ENCODE measurements at places on chromosomes 5 and 9.

GRCh38 chr5:167259806-167260205 lies 1031.6 kb upstream of the WWC1 start:
- no peak for DNase-seq

- no peak for DNase-seq
These were observed 13.5 kb downstream of the COL5A1 start for GRCh38 chr9:134655101-134655500.

GRCh38 chr5:6633469-6634245 lies 417 bp downstream of the SRD5A1 start:
- no peak for DNase-seq

DNA sequence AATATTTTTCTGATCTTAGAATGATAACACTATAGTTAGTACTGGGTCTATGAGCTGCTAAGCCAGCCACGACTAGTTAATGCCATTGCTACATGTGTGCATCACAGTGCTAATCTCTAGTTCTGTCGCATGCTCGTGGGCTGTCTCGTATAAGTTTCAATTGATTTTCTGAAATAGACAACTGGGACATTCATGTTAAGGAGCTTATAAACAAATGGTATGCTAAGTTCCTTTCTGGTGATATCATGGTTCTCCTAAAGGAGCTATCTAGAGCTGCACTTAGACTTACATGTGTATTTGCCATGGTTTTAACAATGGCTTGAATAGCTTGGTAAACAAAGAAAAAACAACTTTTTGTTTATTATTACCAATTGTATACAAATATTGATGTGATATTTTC lies 46.2 kb downstream of the F2RL2 start:
- DNase-seq, result no peak

- DNase-seq, result no peak
These were observed 172.7 kb upstream of the RIOK2 start for GRCh38 chr5:97355775-97356174.

DNA sequence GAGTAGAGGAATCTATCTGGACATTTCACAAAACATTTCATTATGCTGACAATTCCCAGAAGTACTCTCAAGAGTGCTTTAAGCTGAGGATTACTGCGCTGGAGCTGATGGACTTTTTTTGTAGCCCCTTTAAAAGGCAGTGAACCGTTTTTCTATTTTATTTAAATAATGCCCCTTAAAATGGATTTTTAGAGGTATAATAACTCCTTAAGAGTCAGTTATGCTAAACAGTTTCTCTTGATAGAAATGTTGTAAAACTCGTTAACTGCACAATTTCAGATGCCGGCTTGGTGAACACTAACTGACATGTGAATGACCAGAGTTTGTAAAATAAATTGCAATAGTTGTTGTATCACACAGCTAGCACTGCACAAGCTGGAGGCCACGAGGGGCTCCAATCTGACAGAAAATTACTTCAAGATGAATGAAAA lies 174.0 kb downstream of the NR2F1-AS1 start:
- DNase-seq, result no peak

DNA sequence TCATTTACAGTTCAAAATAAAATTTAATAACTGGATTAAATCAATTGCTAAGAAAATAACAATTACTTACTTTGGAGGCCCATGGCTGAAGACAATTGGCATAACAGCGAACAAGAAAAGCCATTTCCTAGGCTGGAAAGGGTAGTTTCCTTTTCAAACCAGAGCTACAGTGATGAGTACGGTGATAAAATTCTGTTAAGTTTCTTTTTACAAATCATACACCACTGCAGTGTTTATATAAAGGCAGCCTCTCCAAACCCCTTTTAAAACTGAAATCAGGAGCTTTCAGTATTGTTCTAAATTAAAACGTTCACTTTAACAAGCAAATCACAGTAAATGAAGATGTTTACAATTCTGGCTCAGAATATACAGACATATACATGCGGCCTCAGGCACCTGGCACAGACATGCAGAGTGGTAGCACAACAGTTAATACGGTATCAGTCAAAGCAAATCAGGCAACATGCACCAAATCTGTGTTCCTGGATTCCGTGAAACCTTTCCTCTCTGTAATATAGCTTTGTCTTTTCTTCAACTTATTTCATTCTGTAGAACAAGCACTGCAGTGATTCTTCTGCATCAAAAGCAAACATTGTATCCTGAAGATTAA lies 102.9 kb downstream of the RAPGEF6 start:
- DNase-seq, result no peak

DNA sequence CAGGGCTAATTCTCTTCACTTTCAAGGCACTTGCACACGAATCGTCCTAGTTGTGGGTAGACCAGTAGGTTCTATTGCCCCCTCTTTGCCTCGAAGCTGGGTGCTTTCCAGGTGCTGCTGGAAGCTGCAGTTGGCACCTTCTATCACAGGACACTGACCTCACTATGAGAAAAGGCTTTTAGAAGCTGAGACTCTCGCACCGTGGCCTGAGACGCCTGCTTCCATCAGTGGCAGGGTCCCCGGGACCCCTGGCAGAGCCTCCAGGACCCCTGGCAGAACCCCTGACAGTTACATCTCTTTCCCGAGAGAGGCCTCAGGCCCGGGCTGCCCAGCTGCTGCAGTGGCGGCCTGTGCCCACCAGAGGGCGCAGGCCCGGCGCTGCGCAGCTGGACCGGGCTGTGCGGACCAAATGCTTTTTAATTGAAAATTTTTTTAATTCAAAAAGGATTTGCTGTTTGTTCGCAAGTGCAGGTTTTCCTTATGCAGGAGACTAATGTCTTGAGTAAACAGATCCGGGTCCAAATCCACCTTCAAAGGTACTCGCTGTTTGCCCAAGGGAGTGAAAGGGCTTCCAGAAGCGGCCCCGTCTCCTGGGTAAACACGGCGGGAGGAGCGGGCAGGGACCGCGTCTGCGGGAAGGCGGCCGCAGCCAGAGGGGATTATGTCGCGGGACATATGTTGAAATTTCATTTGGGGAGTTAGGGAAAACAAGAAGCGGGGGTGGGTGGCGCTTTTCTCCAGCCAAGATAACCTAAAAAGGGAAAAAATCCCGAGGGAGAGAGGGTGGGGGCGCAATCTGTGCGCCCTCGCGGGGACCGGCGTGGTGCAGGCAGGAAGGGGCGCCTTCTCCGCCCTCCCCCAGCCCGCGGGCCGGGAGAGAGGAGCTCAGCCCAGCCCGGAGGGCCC lies 114.5 kb upstream of the LMX1B start:
- DNase-seq, result peak; percentile 51

GRCh38 chr9:134132208-134132870 lies 3.5 kb upstream of the WDR5 start:
- no peak for DNase-seq

GRCh38 chr5:122022966-122023365 lies 55.1 kb downstream of the LOX start:
- no peak for DNase-seq

- DNase-seq, result no peak
These were observed 1.8 kb downstream of the TMOD1 start for GRCh38 chr9:97502984-97503861.

DNA sequence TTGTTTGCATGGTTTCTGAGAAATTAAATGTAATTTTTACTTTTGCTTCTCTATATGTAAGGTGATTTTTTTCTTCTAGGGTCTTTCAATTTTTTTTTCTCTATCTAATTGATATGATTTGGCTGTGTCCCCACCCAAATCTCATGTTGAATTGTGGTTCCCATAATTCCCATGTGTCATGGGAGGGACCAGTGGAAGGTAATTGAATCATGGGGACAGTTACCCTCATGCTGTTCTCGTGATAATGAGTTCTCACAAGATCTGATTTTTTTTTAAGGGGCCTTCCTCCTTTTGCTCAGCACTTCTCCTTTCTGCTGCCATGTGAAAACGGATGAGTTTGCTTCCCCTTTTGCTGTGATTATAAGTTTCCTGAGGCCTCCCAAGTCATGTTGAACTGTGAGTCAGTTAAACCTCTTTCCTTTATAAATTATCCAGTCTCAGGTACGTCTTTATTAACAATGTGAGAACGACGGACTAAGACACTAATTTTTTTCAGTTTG lies 150.8 kb downstream of the MTRR start:
- DNase-seq, result no peak

DNA sequence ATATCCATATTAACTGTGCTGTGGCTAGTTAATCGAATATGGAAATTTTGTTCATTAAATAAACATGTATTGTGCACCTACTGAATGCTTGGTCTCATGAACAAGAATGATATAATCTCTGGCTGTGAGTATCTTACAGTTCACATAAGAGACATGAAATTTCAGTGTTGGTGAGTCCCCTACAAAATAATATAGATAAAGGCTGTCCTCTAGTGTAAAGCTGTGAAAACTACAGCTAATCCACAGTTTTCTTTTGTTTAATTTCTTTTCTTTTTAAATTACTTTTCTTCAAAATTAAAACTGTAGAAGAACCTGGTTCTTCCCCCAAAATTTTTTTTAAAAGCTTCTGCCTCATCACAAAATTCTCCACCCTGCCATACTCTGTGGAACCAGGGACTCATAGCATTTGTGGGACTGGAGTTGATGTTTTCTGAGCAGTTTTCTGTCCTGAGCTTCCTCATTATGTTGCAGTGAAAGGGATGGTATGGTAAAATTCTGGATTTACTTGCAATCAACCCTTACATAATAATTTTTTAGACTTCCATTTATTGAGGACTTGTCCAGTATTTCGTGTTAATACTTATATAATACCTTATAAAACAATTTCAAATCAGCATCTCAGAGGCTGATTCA lies 135.0 kb downstream of the STK32A start:
- DNase-seq, result no peak

- no peak for DNase-seq
These were observed 803.5 kb downstream of the TLE1 start for GRCh38 chr9:80885894-80886293.

DNA sequence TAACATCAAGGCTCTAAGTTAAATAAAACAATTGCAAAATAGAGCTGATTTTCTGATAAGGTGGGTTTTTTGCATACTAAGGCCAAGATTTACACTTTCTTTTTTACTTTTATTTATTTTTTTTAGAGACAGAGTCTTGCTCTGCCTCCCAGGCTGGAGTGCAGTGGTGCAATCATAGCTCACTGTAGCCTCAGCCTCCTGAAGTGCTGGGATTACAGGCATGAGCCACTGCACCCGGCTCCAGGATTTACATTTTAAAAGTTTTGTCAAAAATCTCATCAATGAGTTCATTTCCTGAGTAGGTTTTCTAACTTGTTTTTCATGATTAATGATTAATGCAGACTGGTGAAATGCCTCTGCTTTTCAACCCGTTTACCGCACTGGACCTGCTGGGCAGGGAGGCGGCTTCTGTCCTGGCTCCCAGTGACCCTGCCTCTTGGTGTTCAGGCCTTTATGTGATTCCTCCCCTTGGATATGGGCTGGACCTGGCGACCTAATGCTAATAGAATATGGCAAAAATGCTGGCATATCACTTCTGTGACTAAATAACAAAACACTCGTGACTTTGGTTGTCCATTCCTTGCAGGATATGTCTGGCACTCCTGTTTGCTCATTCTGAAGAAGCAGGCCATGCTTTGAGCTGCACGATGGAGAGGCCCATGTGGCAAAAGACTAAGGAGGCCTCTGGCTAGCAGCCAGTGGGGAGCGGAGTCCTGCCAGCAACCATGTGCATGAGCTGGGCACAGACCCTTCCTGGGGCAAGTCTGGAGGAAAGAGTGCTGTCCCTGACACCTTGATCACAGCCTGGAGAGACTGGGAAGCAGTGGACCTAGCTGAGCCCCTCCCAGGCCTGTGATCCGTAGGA lies 72.2 kb upstream of the PTCH1 start:
- DNase-seq, result no peak

GRCh38 chr5:52707616-52708015 lies 80.1 kb upstream of the ITGA1 start:
- no peak for DNase-seq

GRCh38 chr5:109141222-109142200 lies 268.3 kb downstream of the PJA2 start:
- no peak for DNase-seq

DNA sequence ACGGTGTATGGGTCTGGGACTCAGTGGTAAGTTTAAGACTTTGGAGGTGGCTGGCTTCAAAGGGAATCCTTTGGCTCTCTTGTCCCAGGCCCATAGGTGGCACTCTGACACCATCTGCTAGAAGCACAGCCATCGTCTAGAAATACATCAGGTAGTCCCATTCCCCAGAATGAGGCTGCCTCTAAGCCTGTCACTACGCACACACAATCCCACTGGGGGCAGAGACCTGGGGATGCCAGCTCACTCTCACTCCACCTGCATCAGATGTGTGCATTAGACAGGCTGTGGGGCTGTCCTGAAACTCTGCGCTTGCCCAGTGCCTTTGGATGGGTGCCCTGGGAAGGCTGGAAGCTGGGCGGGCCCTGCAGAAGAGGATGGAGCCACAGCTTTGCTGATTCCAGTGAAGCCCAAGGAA lies 127.5 kb upstream of the PANK3 start:
- peak; percentile 42 for DNase-seq

DNA sequence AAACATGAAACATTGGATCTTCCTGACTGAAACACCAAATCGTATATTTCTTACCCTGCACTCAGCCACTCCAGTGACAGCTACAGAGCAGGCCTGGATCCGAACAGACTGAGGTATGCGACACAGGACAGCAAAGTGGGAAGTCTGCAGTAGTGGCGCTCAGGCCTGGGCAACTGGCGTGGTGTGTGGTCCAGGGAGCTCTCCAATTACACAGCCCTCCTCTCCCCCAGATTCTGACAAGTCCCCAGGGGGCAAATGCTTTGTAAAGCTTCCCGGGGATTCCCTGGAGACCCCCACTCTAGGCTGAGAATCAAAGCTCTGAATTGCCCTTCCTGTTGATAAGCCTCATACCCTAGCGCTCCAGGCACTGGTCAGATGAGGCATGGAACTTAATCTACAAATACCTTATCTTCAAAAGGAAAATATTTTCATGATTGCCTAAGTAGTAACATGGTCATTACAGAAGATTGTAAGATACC lies 104.8 kb upstream of the ERCC6L2 start:
- no peak for DNase-seq

DNA sequence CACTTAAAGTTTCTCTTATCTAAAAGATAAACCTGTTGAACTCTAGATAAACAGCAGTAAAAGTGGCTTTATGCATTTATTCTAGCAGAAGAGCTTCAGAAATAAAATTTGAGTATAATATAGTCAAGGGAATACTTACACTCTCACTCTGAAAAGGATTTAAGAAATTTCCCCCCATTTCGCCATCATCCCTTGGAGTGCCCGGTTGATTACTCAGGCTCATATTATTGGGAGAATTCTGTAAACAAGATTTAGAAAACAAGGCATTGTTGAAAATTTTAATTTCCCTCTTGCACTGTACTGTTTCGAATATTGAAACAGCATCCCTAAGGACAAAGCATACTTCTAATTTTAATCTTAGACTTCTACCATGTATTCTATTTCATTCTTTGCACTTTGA lies 34.5 kb upstream of the ACOT12 start:
- DNase-seq, result no peak

DNA sequence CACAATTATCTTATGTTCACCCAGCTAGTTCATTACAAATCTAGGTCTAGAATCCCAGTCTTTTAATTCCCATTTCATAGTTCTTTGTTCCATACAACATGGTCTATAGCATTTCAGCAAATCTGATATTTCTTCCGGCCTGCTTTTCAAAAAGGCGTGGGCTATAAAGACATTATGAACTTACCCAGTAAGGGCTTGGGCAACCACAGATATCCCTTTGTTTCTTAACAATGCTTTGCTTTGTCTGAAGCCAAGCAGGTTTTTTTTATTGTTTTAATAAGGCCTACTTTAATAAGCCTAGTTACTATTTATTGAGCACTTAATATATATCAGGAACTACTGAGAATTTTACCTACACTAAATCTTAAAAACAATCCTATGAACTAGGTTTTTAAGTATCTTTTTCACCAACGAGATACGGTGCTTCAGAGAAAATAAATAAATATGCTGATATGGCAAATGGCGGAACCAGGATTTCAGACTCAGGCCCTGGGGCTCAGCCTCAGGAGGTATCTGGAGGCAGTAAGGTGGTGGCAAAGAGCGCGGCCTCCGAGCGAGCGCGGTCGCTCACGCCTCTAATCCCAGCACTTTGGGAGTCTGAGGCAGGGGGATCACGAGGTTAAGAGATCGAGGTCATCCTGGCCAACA lies 29.7 kb downstream of the PCA3 start:
- DNase-seq, result no peak
